ENCODE measurements at places on chromosomes 6 and 20.

- no peak for DNase-seq
Observed at GRCh38 chr20:58918621-58919020, 62.4 kb upstream of the NELFCD start.

DNA sequence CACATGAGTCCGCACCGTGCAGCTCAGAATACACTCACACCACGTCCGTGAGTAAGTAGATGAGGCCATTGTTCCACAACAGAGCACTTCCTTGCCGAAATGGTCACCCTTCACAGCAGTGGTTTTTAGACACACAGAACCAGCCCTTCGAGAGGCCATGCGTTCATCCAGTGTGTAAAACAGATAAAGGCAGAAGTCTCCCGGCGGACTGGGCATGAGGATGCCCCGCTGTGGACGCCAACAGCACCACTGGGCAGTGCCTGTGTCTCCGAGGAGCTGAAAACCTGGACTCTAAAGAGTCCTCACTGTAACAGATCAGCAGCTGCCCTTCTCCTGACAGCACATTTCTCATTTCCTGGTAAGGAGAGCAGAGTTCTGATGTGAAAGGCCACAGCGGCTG is 75.2 kb downstream of the WDR27 start:
- DNase-seq, result no peak

DNA sequence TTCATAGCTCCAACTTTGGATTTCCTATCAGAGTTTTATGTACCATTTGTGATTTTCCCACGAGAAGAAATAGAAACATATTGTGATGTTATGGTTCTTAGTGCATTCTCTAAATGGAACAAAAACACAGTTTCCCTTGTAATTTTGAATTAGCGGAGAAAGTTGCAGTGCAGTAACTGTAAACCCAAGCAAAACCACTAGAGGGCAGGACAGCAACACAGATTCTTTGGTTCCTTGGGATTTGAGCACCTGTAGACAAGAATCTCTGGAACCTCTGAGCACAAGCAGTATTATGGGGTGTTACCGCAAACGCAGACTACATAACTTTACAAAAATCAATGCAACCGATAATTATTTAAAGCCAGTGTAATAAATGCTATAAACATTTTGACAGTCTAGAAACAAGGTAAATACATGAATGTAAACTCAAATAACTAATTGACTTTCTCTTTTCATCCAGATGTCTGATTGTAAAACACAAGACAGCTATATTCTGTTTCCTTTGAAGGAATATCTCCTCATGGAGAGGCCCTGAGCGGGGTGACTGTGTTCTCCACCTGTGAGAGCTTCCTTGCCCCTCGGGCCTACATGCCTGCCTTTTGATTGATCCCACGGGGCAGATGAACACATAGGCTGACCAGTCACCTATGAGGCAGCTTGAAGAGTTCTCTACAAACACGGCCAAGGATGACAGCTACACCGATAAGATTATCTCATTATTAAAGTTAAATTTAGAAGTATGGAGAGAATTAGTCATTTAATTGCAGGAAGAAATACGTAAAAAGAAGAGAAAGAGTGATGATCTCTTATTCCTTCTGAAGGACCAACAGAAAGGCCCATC is 67.5 kb upstream of the COL21A1 start:
- DNase-seq, result peak; percentile 41

DNA sequence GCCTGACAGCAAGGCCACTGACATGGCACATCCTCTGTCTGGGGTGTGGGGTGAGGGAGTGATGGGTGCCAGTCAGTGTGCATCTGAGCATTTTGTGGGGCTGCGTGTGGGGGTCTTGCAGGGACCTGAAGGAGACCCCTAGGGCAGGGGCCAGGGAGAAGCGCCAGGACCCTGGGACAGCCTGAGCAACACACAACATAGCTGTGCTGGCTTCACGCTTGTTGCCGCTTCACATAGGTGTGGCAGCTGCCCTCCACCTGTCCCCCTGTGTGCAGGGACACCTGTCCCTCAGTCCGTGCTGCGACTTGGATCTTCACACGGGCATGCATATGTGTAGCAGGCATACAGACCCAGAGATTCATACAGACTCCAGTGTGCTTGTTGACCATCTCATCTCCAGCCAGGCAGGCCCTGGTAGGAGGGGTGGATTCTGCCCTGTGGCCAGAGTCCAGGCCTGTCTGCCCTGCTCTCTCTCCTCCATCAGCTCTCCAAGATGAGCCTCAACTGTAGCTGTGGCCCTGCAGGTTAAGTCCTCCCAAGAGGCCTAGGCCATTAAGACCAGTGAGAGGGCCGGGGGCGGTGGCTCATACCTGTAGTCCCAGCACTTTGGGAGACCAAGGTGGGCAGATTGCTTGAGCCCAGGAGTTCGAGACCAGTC is 3.2 kb upstream of the NPBWR2 start:
- DNase-seq, result no peak

DNA sequence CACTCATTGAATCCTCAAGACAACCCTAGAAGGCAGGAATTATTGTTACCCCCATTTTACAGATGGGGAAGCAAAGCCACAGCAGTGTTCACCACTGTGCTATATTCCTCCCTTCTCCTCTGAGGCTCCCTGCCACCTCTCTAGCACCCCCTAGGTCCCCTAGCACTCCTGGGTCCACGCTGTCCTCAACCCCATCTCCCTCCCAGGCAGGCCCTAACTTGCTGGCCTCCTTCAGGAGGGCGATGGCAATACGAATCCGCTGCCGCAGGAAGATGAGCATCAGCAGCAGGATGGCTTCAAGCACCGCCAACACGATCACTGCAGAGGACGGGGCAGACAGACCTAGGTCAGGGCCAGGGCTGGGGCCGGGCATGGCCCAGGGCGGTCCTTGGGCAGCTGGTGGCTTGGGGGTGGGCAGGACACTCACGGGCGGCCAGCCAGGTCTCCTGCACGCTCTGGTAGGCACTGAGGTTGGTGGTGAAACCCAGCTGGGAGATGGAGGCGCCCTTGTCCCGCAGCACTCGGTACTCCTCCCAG is 7.8 kb upstream of the NEU1 start:
- DNase-seq, result no peak

DNA sequence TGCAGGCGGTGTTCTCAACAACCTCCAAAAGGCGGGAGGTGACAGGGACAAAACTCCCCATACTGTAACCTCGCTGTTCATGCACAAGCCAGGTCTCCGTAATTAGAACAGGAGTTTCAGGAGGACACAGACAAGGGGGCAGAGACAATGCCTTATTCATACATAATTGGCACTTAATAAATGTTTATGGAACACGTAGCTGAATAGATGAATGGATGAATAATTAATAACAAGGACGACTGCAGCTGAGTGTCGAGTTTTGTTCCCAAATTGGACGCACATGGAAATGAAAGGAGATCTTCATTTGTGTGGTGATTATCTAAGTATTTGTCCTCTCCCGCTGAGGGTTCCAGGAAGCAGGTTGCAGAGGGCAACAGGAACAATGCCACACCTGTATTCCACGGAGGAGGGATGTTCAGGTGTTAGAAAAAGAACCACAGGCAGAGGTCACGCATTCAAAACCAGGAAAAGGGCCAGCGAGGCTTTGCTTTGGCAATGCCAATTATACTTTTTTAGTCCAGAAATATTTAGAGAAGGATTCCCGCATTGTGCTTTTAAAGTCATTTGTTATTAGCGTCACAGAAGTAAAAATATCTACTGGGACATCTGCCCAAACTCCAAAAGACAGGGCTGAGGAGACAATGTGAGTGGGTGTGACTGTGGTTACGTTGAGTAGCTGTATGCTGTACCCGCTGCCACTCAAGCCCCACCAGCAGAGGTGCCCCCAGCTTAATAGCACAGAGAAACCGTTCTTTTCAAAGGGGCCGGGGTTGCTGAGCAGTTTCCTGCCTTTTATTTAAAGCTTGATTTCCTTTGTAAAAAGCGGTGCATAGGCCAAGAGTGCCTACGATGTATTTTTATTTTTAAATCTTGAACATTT is 123.3 kb downstream of the PXDC1 start:
- no peak for DNase-seq

DNA sequence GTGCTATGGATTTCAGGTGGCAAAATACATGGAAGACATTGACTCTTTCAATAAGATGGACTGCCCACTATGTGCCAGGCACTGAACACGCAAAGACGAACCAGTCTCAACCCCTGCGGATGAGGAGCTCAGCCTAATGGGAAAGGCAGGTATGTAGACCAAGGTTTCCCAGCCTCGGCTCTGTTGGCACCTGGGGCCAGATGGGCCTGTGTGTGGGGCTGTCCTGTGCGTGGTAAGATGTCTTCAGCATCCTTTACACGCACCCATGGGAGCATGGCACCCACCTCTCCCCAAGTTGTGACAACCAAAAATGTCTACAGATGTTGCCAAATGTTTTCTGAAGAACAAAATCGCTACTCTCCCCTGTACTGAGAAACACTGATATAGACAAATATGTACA is 82.6 kb upstream of the FOXQ1 start:
- no peak for DNase-seq

GRCh38 chr6:111258615-111259088 is 171.3 kb downstream of the SLC16A10 start:
- DNase-seq, result peak; percentile 67

GRCh38 chr20:62203378-62204030 is 16.6 kb downstream of the HRH3 start:
- DNase-seq, result peak; percentile 78

DNA sequence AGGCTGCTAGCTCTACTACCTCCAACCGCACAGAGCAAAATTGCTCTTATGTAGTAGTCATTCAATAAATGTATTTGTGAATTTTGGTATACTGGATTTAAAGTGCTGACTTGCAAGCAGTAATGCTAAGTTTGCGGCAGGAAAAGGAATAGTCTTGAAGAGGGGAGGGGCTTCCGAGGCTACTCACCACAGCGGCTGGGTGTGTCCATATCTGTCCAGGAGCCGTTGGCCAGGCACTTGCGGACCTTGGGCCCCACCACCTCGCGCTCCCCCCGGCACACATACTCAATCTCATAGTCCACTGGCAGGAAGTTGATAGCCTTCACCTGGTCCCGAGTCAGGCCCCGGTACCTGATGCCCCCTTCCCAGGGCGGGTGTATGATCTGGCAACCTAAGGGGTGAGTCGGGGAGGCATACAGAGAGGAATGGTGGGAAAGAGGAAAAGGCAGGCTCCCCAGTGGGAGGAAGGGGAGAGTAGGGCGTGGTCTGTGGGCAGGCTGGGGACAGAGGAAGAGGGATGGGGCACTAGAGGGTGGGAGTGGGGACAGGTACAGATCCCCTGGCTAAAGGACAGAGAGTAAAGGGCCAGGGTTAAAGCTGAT is 1.7 kb downstream of the GABBR1 start:
- DNase-seq, result no peak

- no peak for DNase-seq
Observed at GRCh38 chr6:160831739-160832138, 129.7 kb downstream of the PLG start.

Data from fibroblast of skin of right biceps (primary cell).